AG20443 (cell line): ENCODE measurements at places on chromosomes 4 and X.
A peak's percentile ranks its signal among the peaks of the same experiment; 100 is the strongest.

DNA sequence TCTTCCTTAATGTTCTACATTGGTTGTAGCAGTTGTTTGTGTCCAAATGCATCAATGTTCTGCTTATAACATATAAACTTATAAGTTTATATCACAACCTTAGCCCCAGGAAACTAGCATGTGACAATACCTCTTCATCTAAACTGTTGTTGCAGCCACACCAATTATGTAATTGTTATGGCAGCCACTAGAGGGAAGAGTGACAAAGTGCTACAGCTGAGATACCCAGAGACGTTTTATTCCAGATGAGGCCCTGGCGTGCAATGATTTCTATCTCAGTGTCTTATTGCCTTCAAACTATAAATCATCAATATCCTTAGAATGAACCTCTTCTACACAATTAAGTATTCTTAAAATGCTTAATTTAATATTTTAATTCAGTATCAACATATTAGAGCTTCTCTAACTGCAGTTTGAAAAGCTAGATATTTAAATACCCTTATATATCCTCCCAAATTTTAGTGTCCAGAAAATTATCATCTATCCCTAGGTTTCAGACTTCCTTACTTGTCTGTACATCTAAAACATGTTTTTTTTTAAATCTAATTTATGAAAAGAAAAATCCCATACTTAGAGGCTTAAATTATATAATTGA is 171.6 kb downstream of the PCDH10 start:
- DNase-seq = peak; percentile 5

GRCh38 chr4:110636171-110636679 is 13.3 kb upstream of the PITX2 start:
- no peak for DNase-seq

- DNase-seq = peak; percentile 52
These were observed 121.9 kb downstream of the RBMX2 start for GRCh38 chrX:130523460-130524394.

DNA sequence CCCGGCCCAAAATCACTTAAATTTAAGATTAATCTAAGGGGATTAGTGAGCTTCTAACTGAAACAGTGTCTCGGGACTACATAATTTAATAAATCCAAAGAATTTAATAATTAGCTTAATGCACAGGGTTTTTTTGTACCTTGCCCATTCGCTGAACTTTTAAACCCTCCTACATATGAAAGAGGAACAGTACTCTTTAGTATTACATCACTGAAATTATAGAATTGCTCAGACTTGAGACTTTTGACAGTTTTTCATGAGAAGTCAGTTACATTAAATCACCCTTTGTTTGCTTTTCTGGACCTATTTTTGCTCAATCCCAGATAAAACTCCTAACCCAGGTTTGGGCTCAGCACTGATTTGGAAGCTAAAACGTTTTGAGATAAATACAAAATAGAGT is 2.4 kb upstream of the TADA2B start:
- no peak for DNase-seq
